ENCODE measurements at places on chromosomes 3 and 15.
A peak's percentile ranks its signal among the peaks of the same experiment; 100 is the strongest.

- DNase-seq: no peak
Observed at GRCh38 chr15:81101894-81102815, 31.9 kb upstream of the CFAP161 start.

- DNase-seq: no peak
Observed at GRCh38 chr15:99668533-99669182, 64.6 kb downstream of the LYSMD4 start.

GRCh38 chr15:72086920-72087648 is 30.9 kb downstream of the MYO9A start:
- no peak for DNase-seq

- peak; percentile 12 for DNase-seq
Observed at GRCh38 chr3:72288955-72289691, 504.2 kb upstream of the PROK2 start.

- no peak for DNase-seq
Observed at GRCh38 chr15:41568350-41569017, 9.5 kb downstream of the TYRO3 start.

DNA sequence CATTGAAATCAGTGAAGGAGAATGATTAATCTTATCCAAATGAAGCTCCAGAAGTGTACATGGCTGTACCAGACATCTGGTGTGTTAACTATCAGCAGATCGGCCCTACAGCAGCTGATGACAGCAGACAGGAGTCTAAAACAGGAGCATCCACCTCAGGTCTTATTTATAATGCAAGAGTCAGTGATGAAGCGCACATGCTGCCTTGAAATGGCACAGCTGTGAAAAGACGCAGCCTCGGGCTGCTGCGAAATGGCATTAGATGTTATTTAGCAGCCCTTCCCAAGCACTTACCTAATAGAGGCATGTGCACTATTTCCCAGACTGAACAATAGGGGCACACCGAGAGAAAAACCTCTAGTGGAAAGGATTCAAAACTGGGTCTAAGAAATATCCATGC is 472.3 kb upstream of the CBLB start:
- no peak for DNase-seq

DNA sequence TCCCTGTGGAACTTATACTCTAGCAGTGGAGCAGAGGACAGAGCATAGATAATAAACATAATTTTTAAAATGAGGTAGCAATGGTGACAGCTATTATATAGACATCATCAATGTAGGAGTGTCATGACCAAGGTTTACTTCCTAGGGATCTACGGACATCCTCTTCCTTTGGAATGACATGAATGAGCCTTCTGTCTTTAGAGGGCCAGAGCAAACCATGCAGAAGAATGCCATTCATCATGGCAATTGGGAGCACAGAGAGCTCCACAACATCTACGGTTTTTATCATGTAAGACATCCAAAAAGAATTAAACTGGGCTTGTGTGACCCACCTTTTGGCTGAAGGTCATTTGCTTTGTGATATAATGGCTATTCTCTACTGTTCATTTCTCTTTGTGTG is 30.1 kb upstream of the CAPN3 start:
- no peak for DNase-seq

GRCh38 chr15:72545156-72545555 is 71.0 kb downstream of the ARIH1 start:
- no peak for DNase-seq

DNA sequence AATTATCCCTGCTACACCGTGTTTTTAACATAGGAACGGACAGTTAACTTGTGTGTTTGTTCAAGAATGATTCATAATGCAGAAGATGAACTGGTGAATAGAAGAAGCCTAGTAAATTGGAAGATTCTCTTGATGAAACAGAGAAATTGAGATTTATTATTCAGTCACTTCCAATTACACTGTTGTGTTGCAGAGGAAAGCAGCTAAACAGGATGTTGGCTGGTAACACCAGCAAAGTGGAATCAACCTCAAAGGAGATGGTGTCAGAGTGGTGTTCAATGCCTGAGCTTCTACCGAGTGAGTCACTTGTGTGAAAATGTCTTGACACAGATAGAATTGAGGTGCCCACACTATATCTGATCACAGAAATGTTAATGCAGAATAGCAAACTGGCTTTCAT is 399.6 kb downstream of the LPP start:
- DNase-seq: peak; percentile 9

DNA sequence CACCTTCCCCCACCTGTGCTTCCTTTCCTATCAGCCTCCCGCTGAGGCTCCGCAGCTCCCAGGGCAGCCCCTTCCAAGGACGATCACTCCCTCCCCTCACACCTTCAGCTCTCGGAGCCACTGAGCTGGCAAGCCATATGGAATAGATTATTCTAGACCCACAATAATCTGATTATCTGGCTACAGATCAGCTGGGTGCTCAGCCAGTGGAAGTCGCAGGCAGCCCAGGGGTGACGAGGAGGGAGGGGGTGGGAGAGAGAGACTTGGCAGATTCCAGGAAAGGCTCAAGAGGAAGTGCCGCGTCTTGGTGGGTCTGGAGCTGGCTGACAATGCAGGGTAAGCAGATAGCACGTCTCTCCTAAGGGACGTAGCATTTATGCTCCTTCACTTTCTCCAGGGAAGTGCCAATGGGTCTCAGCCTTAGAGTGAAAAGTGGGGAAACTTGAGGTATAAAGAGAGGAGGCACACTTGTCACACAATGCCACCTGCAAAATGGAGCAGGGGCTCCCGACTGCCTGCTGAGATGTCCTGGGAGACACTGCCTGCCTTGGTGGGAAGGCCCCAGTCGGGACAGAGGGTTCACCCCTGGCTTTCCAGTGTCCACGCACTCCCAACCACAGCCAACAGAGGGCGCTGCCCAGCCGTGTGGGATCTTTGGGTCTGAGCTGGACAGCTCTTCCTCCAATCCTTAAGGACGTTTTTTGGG is 9.4 kb upstream of the MESP1 start:
- DNase-seq: peak; percentile 83

All from activated CD4-positive, alpha-beta T cell treated with anti-CD3 and anti-CD28 coated beads for 48 hours (primary cell).